ENCODE measurements at places on chromosomes 6 and 20.

DNA sequence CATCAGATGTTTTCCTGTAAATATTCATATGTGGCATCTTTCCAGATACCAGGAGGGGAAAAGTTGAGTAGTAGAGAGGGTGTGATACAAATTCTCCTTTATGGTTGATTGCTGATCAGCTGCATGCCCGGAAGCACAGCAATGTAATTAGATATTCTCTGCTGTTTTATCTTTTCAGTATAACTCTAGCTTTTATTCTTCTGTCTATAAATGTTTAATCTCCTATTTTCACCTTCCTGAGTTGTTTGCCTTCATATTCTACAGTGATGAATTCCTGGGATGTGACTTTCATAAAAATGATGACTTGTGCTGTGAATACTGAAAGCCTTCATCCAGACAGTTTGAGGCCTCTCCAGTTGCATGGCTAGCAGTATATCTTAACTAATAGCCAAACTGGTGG, 53.7 kb downstream of the SH3BGRL2 start:
- no peak for DNase-seq

GRCh38 chr20:37349517-37350491, 3.9 kb downstream of the SRC start:
- DNase-seq: no peak

- DNase-seq: no peak
Measured at GRCh38 chr20:35648836-35649235, 15.9 kb downstream of the CPNE1 start.

DNA sequence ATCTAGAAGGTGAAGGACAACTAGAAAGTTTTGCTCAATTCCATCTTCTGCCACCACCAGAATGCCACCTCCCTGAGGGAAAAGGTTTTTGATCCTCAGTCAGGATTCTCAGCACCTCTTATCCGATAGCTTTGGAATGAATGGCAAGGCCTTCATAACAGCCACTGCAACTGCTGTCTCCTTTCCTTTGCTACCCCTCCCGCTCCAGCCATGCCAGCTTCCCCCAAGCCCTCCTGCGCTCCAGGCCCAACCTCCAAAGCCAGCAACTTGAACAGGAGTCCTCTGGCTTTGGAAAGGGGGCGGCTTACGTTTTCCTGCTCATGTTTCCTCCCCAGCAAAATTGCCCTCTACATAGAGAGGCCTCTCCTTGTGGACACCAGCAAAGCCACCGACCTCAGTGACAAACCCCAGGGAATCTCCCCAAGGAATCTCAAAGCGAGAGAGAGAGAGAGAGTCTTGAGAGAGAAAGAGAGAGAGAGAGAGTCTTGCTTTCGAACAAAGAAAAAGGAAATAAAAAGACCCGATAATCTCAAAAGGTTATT, 420 bp upstream of the BTN2A1 start:
- DNase-seq: no peak

- DNase-seq: no peak
Measured at GRCh38 chr6:161228921-161229591, 44.8 kb downstream of the AGPAT4 start.

DNA sequence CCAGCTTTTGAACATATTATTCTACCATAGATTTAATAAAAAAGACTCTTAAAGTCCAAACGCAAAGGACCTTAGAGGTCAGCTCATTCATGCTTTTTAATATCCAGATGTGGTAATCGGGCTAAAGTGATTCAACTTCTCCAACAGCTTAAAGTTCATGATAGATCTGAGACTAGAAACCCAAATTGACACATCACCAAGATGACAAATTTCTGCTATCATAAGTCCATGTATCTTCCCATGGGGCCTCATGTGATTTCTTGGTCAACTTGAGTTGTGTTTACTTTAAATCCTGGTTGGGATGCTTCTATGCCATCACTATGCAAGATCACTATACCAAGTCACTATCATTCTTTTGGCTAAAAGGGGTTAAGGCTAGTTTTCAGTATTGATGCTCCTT, 56.0 kb downstream of the SLC24A3 start:
- no peak for DNase-seq

DNA sequence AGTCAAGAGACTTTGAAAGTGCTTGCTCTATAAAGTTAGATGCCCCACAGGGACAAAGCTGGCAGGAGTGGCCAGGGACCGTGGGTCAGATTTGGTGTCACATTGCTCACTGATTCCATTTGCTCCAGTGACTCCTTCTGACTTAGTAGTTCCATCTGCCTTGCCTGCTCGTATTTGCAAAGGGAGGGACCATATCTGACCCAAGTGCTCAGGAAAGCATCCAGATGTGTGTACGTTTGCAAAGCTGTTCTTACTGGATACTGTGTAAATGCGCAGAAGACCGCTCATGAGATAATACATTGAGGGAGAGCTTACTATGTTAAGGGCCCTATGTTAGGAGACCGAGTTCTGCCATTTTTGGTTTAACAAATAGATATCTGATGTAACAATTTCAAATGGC, 21.2 kb upstream of the CCN6 start:
- DNase-seq: no peak

All from right renal pelvis (tissue), 4 donors.